ENCODE measurements at places on chromosomes 2 and 18.

GRCh38 chr2:7665880-7666279 lies 748.7 kb downstream of the RNF144A start:
- no peaks in the 10 kb centered on the region for H3K36me3 ChIP-seq
- H3K4me1 ChIP-seq = no peaks in the 10 kb centered on the region
- no peak overlapping the region for H3K4me3 ChIP-seq
- no peak overlapping the region for H3K27ac ChIP-seq
- no peak for DNase-seq
- no peaks in the 10 kb centered on the region for H3K27me3 ChIP-seq

DNA sequence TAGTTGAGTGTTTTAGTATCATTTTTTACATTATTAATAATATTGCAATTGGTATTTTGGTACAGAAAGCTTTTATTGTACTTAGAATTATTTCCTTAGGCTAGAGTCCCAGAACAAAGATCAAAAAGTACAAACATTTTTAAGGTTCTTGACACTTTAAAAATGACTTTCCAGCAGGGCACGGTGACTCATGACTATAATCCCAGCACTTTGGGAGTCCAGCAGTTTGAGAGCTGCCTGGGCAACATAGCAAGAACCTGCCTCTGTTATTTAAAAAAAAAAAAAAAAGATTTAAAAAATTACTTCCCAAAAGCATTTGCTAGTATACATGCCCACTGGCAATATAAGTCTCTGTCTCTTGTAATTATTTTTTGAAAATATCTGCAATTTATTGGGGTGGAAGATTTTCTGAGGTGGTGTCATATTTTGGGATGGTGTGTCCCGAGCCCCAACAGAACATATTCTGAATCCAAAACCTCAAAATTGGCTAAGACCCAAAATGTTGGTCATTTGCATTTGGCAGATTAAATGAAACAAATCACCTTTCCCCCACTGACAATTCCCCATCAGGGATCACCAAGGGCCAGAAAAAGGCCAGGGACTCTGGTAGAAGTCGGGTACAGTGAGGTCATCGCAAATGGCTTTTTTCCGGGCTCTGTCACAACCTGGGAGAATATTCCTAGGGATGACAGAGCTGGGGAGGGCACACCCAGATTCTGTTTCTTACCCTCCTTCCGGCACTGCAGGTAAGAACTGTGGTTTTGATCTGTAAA lies 42.1 kb downstream of the NIFK start:
- no peaks in the 10 kb centered on the region for H3K27me3 ChIP-seq
- H3K27ac ChIP-seq = no peak overlapping the region
- H3K4me3 ChIP-seq = no peak overlapping the region
- DNase-seq = no peak
- H3K4me1 ChIP-seq = peaks cover 16% of the 10 kb centered on the region

DNA sequence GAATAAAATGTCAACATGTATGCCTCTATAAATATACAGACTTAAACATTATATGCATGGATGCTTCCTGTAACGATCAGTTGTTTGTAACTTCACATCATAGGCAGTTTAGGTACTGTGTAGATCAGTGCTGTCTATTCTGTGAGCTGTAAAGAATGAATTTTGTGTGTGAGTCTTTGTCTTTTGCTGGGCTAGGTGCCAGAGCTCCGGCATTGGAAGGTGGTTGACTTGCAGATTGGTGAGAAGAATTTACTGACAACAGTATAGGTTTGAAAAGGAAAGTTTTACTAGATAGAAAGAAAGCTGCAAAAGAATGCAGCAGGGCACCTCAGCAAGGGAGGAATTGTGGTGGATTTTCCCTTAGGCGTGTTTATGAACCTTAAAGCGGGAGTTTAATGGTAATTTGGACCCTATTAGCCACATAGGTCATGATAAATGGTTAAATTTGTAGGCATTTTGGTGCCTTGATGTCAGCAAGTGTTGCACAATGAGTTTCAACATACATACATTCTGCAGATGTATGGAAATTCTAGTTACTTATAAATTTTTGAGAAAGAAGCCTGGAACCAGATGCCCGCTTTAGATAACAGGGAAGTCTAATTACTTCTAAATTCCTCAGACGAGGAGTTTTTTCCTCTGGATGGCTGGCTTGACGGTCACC lies 6.7 kb upstream of the QPCT start:
- H3K4me1 ChIP-seq = no peaks in the 10 kb centered on the region
- DNase-seq = no peak
- H3K4me3 ChIP-seq = no peak overlapping the region
- peaks cover 7% of the 10 kb centered on the region for H3K27me3 ChIP-seq

- no peaks in the 10 kb centered on the region for H3K27me3 ChIP-seq
- no peak overlapping the region for H3K4me3 ChIP-seq
- no peaks in the 10 kb centered on the region for H3K4me1 ChIP-seq
- H3K36me3 ChIP-seq = no peaks in the 10 kb centered on the region
- no peak for DNase-seq
- H3K27ac ChIP-seq = no peak overlapping the region
Observed at GRCh38 chr2:230600881-230601280, 111.8 kb upstream of the CAB39 start.

GRCh38 chr2:72956936-72957335 lies 39.6 kb downstream of the EMX1 start:
- H3K36me3 ChIP-seq = no peaks in the 10 kb centered on the region
- H3K27me3 ChIP-seq = no peaks in the 10 kb centered on the region
- no peaks in the 10 kb centered on the region for H3K4me1 ChIP-seq
- H3K27ac ChIP-seq = no peak overlapping the region
- no peak for DNase-seq
- H3K4me3 ChIP-seq = no peak overlapping the region

DNA sequence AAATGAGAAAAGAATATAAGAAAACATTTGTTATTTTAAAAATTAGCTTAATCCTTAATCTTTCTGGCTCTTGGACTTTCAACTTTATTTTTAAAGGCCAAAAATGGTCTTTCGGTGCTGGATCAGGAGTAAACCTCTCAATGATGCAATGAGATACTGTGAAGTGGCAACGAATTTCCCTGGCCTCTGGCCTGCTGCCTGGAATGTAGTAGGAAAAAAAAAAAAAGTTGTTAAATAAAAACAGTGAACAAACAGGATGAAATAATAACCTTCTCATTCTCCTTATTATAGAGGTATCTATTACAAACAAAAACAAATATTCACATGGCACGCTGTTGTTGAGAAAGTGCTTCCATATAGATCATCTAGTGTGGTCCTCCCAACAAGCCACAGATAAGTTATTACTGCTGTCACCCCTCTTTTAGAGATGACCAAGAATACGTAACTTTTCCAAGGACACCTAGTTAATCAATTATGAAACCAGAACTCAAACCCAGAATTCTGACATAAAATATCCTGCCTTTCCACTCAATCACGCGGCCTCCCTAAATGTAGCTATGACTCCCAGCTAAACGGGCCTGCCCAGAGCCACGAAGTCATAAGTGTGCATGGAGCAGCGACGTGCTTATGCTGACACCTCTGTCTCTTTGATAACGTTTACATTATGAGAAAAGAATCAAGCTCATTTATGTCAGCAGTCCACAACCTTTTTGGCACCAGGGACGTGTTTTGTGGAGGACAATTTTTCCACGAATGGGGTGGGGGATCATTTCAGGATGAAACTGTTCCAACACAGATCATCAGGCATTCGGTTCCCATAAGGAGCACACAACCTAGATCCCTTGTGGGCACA lies 170.9 kb downstream of the BCL2 start:
- no peak for DNase-seq
- no peak overlapping the region for H3K27ac ChIP-seq
- peaks cover 22% of the 10 kb centered on the region for H3K27me3 ChIP-seq
- no peak overlapping the region for H3K4me3 ChIP-seq

DNA sequence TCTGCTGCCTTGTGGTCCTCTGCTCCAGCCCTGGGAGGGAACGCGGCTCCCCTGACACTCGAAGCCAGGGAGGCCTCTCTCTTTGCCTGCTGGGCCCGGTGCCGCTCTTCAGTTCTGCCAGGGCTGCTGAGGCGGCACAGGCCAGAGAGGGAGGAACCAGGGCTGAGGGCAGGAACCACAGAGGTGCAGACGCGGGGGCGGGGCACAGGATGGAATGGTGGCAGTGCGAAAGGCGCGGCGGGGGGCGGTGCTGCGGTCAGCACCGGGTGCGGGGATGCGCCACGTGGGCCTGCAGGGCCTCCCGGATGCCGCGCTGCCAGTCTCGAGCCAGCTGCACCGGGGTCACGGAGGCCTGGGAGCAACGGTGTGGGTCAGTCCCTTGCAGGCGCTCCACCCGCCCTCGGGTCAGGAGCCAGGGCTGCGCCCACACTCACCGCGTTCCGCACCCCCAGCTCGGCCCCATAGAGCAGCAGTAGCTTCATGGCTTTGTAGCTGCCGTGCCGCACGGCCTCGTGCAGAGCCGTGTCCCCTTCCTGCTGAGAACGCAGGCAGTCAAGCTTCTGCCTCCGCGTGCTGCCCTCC lies 4.4 kb downstream of the ANKRD23 start:
- no peak overlapping the region for H3K27ac ChIP-seq
- no peaks in the 10 kb centered on the region for H3K27me3 ChIP-seq
- peaks cover 52% of the 10 kb centered on the region for H3K36me3 ChIP-seq
- peaks cover 31% of the 10 kb centered on the region for H3K4me1 ChIP-seq
- DNase-seq = no peak

- H3K27ac ChIP-seq = peak overlapping the region; percentile 78
- H3K36me3 ChIP-seq = no peaks in the 10 kb centered on the region
- peak overlapping the region; percentile 77 for H3K4me3 ChIP-seq
- no peaks in the 10 kb centered on the region for H3K27me3 ChIP-seq
Observed at GRCh38 chr2:186588940-186589611, 780 bp upstream of the ITGAV start.

GRCh38 chr18:21759836-21760235 lies 19.2 kb downstream of the MIB1 start:
- no peak for DNase-seq
- H3K4me3 ChIP-seq = no peak overlapping the region
- no peaks in the 10 kb centered on the region for H3K36me3 ChIP-seq
- peaks cover 17% of the 10 kb centered on the region for H3K4me1 ChIP-seq
- no peak overlapping the region for H3K27ac ChIP-seq
- no peaks in the 10 kb centered on the region for H3K27me3 ChIP-seq

DNA sequence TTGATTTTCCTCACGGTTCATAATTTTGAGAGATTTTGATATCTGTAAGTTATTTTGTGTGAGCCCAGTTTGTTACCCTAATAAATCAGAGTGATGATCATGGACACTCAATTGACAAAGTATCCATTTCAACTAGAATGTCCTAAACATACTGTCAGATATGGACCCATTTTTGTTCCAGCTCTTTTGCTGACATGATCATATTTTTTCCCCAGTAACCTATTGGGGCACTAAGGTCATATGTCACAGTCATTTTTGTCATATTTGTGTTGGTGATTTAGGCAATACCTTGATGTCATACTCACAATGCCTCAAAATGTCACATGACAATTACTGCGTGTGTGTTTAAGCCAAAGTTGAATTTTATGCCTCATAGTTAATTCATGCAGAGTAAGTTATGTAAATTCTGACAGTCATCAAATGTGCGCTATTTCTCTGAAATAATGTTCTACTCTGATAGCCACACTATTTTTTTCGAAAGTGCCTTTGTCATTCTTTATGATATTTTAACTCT lies 218.7 kb downstream of the ARHGAP15 start:
- no peak overlapping the region for H3K4me3 ChIP-seq
- no peaks in the 10 kb centered on the region for H3K36me3 ChIP-seq
- no peak overlapping the region for H3K27ac ChIP-seq
- H3K4me1 ChIP-seq = no peaks in the 10 kb centered on the region

GRCh38 chr2:21818212-21818795 lies 694.5 kb downstream of the TDRD15 start:
- DNase-seq = no peak
- H3K36me3 ChIP-seq = no peaks in the 10 kb centered on the region
- no peak overlapping the region for H3K4me3 ChIP-seq
- no peaks in the 10 kb centered on the region for H3K4me1 ChIP-seq

DNA sequence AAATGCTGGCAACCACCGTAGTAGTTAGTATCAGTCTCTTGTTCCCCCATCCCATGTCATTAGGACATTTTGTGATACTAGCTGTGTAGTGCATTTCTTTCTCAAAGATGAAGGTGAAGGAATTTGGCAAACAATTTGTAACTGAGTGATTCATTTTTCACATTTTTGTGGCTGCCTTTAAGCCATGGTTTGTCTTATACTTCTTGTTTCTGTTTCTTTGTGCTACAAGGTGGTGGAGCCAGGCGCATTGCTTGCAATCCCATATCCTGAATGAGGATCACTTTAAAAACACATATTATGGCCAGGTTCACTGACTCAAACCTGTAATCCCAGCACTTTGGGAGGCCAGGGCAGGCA lies 40.6 kb downstream of the GPD2 start:
- H3K36me3 ChIP-seq = 0 out of 3 replicates have a peak, but pooled peaks cover 3% of the 10 kb centered on the region
- H3K4me1 ChIP-seq = no peaks in the 10 kb centered on the region
- H3K27ac ChIP-seq = no peak overlapping the region
- no peaks in the 10 kb centered on the region for H3K27me3 ChIP-seq
- DNase-seq = no peak
